ENCODE measurements at places on chromosomes 4 and X. TPM values are rescaled to one million over a fixed set of nuclear protein-coding genes. Genes with fewer than 3 reads are reported as not detected.

The CFAP299 gene
- 1.1 TPM for total RNA-seq

The MND1 gene
- 3.3 TPM for total RNA-seq

The MCUB gene
- total RNA-seq, result 21.4 TPM

The MAGEC1 gene
- not detected for total RNA-seq

The ETDB gene
- not detected for total RNA-seq

The PCDH7 gene
- total RNA-seq, result 44.1 TPM

The MAGEB16 gene
- not detected for total RNA-seq

DNA sequence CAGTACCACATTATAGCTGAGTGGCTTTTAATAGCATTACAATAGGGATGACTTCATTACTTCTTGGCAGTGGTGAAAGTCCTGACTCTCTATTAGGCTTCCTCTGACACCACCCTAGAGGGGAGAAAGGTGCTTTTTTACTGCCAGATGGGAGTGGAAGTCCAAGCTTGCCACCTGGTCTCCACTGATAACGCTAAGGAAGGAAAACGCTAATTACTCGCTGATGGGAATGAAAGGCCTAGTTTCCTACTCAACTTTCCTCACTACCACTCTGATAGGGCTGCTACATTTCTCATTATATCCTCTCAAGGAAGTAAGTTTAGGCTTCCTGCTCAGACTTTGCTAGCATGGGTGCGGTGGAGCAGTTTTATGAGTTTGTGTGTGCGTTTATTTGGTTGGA lies 62.3 kb upstream of the PAGE3 start:
- DNase-seq, result no peak

- DNase-seq, result no peak
These were observed 159.9 kb upstream of the SLIT2 start for GRCh38 chr4:20091781-20092180.

- DNase-seq, result no peak
These were observed 101.2 kb downstream of the FAM13A start for GRCh38 chr4:88955580-88956380.

DNA sequence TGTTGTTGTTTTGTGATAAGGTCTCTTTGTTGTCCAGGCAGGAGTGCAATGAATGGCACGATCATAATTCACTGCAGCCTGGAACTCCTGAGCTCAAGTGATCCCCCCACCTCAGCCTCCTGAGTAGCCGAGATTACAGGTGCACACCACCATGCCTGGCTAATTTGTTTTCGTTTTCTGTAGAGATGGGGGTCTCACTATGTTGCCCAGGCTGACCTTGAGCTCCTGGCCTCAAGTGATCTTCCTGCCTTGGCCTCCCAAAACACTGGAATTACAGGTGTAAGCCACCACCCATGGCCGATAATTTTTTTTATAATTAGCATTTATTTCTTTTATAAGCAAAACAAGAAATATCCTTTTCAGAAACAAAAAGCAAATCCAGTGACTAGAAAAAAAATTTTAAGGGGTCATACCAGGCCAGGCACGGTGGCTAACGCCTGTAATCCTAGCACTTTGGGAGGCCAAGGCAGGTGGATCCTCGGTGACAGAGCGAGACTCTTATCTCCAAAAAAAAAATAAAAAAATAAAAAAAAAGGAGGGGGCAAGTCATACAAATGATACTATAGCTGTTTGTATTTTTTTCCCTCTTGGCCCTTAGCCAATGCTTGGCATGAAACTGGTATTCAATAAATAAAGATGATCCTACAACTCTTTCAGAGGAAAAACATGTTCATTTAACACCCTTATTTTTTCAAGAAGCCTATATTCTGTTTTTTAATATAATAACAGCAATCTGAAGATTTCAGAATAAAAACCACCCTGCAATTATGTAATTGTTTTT lies 3.4 kb downstream of the PLAC8 start:
- no peak for DNase-seq

DNA sequence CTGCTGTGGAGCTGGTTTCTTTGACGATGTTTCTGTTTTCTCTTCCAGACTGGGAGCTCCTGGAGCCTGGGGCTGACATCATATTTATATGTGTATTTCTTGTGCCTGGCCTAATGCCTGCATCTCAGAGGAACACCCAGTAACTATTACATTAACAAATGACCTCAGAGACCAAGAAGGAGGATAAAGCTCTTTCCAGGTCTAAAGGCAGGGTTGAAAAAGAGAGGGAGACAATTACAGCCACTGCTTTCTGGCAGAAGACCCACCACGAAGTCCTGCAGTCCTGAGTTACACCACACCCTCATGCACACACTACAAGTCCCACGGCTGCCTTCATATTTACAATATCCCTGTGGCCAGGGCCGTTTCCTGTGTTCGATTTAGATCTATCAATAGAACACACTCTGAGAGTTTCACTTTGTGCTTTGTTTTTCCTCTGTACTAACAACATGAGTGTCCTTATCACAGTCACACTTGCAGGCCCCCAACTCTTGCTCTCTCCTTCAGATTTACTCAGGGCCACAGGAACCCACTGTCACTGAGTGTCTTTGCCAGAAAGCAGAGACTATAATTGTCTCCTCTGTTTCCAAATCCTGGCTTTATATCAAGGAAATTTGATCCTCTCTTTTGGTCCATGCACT lies 535.5 kb downstream of the MID1IP1 start:
- no peak for DNase-seq

GRCh38 chr4:1833307-1834046 lies 22.5 kb downstream of the LETM1 start:
- no peak for DNase-seq

GRCh38 chr4:77710684-77711083 lies 105.1 kb downstream of the CXCL13 start:
- DNase-seq, result no peak

DNA sequence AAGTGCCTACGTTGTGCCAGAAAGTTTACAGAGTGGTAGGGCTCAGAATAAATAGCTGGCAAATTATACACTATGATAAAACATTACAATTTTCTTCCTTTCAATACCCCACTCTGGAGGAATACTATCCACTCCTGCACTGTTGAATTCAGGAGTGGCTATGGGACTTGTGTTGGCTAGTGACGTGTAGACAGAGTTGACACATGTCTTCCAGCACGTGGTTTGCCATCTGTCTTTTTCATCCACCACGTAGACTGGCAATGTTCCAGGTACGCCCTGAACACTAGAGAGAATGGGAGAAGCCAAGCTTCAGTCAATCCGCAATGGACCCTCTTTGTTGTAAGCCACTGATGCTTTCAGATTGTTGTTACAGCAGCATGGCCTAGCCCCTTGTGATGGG lies 168.8 kb upstream of the RBPJ start:
- no peak for DNase-seq

DNA sequence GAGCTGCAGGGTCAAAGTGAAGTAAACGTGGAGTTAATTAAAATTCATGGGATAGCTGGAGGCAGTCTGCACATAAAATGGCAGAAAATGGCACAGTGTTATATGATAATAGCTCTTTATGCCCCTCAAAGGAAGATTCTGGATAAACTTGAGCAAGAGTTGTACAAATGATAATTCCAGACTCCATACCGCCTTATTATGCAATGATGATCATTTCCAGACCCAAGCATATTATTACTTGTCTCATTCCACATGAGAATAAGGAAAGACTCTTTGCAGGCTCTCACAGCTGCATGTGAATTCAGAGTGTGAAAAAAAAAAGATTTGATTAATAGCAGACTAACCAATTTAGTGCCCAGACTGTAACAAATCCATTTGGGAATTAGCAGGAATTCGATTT lies 105.4 kb downstream of the STK32B start:
- DNase-seq, result no peak

- peak; percentile 37 for DNase-seq
These were observed 37.1 kb downstream of the VEGFC start for GRCh38 chr4:176755613-176756012.

GRCh38 chrX:49761481-49761880 lies 65.7 kb upstream of the PAGE1 start:
- DNase-seq, result peak; percentile 12

GRCh38 chr4:77385124-77385969 lies 220.3 kb upstream of the CXCL13 start:
- peak; percentile 63 for DNase-seq

GRCh38 chr4:1590244-1590643 lies 93.9 kb downstream of the FAM53A start:
- no peak for DNase-seq

GRCh38 chrX:136658151-136658550 lies 10.2 kb downstream of the CD40LG start:
- DNase-seq, result no peak

GRCh38 chr4:151946718-151947117 lies 185.9 kb upstream of the GATB start:
- DNase-seq, result no peak

DNA sequence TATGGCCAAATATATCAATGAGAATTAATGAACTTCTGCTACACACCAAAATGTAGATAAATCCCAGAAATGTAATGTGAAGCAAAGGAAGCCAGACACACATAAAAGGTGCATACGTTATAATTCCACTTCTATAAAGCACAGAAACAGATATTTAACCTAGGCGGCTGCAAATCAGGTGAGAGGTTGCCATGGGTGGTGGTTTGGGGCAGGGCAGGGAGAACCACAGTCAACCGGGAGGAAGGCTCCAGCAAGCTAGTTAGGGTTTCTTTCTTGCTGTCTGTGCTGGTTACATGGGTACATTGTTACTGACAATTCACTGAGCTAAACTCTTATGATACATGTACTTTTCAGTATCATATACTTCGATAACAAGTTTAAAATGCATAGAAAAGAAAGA lies 9.7 kb upstream of the PPARGC1A start:
- no peak for DNase-seq
